ENCODE measurements at places on chromosomes 7 and 10.

GRCh38 chr10:131574707-131575430 lies 263.3 kb upstream of the TCERG1L start:
- no peaks in the 10 kb centered on the region for H3K36me3 ChIP-seq
- no peaks in the 10 kb centered on the region for H3K4me1 ChIP-seq
- H3K27me3 ChIP-seq, result no peaks in the 10 kb centered on the region
- H3K27ac ChIP-seq, result no peak overlapping the region
- H3K4me3 ChIP-seq, result no peak overlapping the region
- DNase-seq, result no peak

DNA sequence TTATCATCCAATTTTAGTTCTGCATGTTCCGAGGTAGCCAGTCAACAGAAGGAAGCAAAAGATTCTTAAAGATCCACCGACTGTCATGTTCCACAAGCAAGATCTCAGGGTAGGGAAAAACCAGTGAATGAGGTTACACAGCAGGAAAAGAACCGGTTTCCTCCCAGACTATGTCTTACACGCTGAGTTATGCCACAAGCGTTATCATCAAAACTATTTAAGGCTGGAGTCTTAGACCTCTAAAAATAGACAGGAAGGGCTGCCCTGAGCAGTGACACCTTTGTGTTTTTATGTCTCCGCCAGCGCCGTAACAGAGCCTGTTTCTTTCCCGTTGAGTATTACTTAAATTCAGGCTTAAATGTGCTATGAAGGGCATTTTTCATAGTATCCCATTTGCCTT lies 48.3 kb downstream of the PROSER2 start:
- no peaks in the 10 kb centered on the region for H3K36me3 ChIP-seq
- H3K27me3 ChIP-seq, result no peaks in the 10 kb centered on the region
- no peak for DNase-seq

- no peak overlapping the region for H3K27ac ChIP-seq
- no peaks in the 10 kb centered on the region for H3K36me3 ChIP-seq
- DNase-seq, result no peak
- no peaks in the 10 kb centered on the region for H3K27me3 ChIP-seq
Observed at GRCh38 chr10:24981161-24981710, 28.8 kb upstream of the PRTFDC1 start.

GRCh38 chr7:134022286-134022911 lies 104.7 kb upstream of the LRGUK start:
- H3K4me3 ChIP-seq, result no peak overlapping the region
- no peaks in the 10 kb centered on the region for H3K36me3 ChIP-seq
- DNase-seq, result no peak
- no peaks in the 10 kb centered on the region for H3K27me3 ChIP-seq
- no peaks in the 10 kb centered on the region for H3K4me1 ChIP-seq

GRCh38 chr10:7030134-7030855 lies 380.5 kb downstream of the SFMBT2 start:
- no peaks in the 10 kb centered on the region for H3K36me3 ChIP-seq
- no peak for DNase-seq
- no peak overlapping the region for H3K27ac ChIP-seq
- H3K4me3 ChIP-seq, result no peak overlapping the region
- no peaks in the 10 kb centered on the region for H3K4me1 ChIP-seq
- no peaks in the 10 kb centered on the region for H3K27me3 ChIP-seq

GRCh38 chr7:6556196-6556595 lies 4.9 kb upstream of the GRID2IP start:
- H3K27me3 ChIP-seq, result no peaks in the 10 kb centered on the region
- no peak overlapping the region for H3K4me3 ChIP-seq
- H3K27ac ChIP-seq, result no peak overlapping the region
- no peak for DNase-seq

GRCh38 chr7:44432381-44432977 lies 58.0 kb downstream of the NUDCD3 start:
- H3K4me1 ChIP-seq, result no peaks in the 10 kb centered on the region
- DNase-seq, result no peak
- no peaks in the 10 kb centered on the region for H3K27me3 ChIP-seq
- H3K36me3 ChIP-seq, result peaks cover 29% of the 10 kb centered on the region

GRCh38 chr7:141709749-141710148 lies 1.6 kb downstream of the WEE2 start:
- no peaks in the 10 kb centered on the region for H3K36me3 ChIP-seq
- no peaks in the 10 kb centered on the region for H3K4me1 ChIP-seq
- no peak overlapping the region for H3K27ac ChIP-seq
- no peaks in the 10 kb centered on the region for H3K27me3 ChIP-seq
- no peak overlapping the region for H3K4me3 ChIP-seq

DNA sequence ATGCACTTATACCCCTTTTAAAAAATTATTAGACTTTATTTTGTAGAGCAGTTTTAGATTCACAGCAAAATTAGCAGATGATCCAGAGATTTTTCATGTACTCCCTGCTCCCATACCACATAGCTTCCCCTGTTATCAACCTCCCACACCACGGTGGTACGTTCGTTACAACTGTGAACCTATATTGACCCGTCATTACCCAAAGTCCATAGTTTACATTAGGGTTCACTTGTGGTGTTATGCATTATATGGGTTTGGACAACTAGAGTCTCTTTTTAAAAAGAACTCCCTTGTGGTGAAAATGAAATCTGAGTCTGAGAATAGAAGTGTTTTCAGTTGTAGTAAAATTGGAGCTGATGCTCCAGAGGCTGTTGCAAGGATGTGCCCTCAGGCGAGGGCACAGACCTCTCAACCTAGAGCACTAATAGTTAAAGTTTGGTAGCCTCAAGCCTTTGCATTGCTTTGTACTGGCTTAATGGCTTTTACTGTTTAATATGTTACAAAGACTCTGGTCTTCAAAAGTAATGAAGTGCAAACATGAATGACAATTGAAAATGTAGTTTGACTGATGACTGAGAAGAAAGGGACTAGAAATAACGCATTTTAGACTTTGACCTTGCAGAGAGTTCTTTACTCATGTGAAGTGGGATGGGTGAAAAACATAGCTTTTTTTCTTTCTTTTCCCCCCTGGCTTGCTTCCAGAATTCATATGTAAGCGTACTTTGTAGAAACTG lies 30.6 kb upstream of the CSTF2T start:
- no peaks in the 10 kb centered on the region for H3K4me1 ChIP-seq
- no peak overlapping the region for H3K27ac ChIP-seq
- no peaks in the 10 kb centered on the region for H3K27me3 ChIP-seq
- H3K36me3 ChIP-seq, result no peaks in the 10 kb centered on the region
- H3K4me3 ChIP-seq, result no peak overlapping the region

DNA sequence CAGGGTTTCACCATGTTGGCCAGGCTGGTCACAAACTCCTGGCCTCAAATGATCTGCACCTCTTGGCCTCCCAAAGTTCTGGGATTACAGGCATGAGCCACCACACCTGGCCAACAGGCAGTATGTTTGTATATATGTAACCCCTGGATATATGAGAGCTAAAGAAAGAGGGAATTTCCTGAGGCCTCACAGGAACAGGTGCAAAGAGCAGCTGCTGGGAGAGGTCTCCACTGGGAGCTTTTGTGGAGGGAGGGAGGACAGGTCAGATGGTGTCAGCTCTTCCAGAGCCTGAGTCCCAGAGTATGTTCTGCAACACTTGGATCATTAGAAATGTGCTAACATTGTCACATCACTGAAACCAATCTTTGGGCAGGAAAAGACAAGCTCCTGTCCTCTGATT lies 110.1 kb upstream of the KIF5B start:
- no peaks in the 10 kb centered on the region for H3K36me3 ChIP-seq
- no peak for DNase-seq
- no peak overlapping the region for H3K27ac ChIP-seq
- H3K27me3 ChIP-seq, result no peaks in the 10 kb centered on the region

- H3K4me1 ChIP-seq, result no peaks in the 10 kb centered on the region
- no peaks in the 10 kb centered on the region for H3K36me3 ChIP-seq
- no peak overlapping the region for H3K27ac ChIP-seq
- H3K27me3 ChIP-seq, result no peaks in the 10 kb centered on the region
- H3K4me3 ChIP-seq, result no peak overlapping the region
Observed at GRCh38 chr7:16300361-16300895, 120.9 kb downstream of the CRPPA start.

- no peaks in the 10 kb centered on the region for H3K4me1 ChIP-seq
- H3K27me3 ChIP-seq, result no peaks in the 10 kb centered on the region
Observed at GRCh38 chr7:139950881-139951525, 111.7 kb downstream of the PARP12 start.

- peaks cover 9% of the 10 kb centered on the region for H3K4me1 ChIP-seq
- H3K36me3 ChIP-seq, result no peaks in the 10 kb centered on the region
- H3K27ac ChIP-seq, result no peak overlapping the region
- DNase-seq, result no peak
- no peaks in the 10 kb centered on the region for H3K27me3 ChIP-seq
Observed at GRCh38 chr10:61942604-61943461, 41.3 kb downstream of the ARID5B start.

DNA sequence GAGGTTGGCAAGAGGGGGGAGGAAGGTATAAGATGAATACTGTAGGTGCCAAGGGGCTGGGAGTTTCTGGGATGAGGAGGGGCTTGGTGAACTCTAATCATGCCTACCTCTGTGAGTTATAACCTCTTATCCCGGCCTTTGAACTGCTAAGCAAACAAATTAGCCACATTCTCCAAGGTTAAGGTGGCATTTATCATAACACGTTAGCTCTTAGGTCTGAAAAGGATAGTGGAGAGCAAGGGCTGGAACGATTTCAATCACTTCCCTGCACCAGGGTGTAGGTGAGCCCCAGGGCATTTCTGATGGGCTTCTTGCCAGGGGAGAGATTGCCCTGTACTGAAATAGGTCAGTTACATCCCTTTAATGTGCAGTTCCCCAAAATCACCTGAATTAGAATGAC lies 28.6 kb upstream of the DMBT1 start:
- H3K27ac ChIP-seq, result no peak overlapping the region
- H3K36me3 ChIP-seq, result no peaks in the 10 kb centered on the region
- no peaks in the 10 kb centered on the region for H3K4me1 ChIP-seq
- no peak overlapping the region for H3K4me3 ChIP-seq
